ENCODE measurements at places on chromosomes 11 and 22. TPM values are rescaled to one million over a fixed set of nuclear protein-coding genes. Genes with fewer than 3 reads are reported as not detected.

The APOA5 gene
- total RNA-seq: not detected

The MMP7 gene
- total RNA-seq: not detected

The NXPE1 gene
- total RNA-seq: 0.11 TPM

The ANKRD42 gene
- 12.5 TPM for total RNA-seq

The GRIA4 gene
- not detected for total RNA-seq

The OR8D4 gene
- total RNA-seq: 0.32 TPM

The HORMAD2 gene
- total RNA-seq: not detected
